GM04504 (cell line): ENCODE measurements at places on chromosomes 4 and X.

DNA sequence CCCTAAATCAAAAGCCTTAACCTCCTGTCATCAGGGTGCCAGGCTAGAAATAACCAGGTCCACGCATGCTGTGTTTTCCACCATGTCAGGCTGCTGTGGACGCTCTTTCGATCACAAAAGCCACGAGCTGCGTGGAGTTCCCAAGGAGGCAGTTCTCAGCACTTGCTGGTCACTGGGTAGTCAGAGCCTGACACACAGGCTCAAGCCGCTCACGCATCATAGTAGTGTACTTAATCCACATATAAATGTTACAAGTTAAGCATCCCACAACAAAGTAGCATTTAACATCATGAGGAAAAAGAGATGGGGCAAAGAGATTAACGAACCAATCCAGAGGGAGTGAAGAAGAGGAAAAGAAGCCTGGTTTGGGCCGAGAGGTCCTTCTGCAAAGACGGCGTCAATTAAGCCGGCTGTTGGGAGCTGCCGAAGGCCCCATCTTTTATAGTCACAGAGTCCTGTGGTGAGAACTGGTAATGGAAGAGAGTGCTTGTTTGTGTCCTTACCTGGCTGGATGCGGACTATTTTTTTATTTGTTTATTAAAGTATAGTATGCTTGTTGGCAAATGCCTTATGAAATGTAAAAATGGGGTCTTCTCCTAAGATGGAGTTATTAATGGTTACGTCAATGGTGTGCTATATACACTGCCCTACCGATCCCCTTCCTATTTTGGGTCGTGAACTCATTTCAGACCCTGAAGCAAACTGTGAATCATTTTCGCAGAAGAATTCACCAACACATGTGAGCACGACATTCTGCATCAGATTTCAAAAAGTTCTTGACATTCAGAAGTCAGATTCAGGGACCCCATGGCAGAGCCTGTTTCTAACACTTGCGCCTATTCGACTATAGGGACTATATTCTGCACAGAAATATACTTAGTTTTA is 675 bp downstream of the PRIMPOL start:
- peak; percentile 26 for DNase-seq

- DNase-seq = no peak
Observed at GRCh38 chr4:24470666-24471485, 113.5 kb downstream of the DHX15 start.

DNA sequence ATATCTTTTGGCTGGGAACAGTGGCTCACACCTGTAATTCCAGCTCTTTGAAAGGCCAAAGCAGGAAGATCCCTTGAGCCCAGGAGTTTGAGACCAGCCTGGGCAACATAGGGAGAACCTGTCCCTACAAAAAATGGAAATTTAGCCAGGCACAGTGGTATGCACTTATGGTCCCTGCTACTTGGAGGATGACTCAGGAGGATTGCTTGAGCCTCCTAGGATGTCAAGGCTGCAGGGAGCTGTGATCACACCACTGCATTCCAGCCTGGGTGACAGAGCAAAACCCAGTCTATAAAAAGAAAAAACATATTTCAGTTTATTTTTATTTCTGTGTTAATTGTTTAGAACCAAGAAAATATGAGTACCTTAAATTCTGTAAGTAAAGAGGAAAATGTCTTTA is 123.7 kb downstream of the CBR4 start:
- DNase-seq = no peak

- DNase-seq = no peak
Observed at GRCh38 chrX:24027985-24028384, 999 bp upstream of the KLHL15 start.

GRCh38 chr4:80613470-80613869 is 277.9 kb downstream of the CFAP299 start:
- DNase-seq = no peak

DNA sequence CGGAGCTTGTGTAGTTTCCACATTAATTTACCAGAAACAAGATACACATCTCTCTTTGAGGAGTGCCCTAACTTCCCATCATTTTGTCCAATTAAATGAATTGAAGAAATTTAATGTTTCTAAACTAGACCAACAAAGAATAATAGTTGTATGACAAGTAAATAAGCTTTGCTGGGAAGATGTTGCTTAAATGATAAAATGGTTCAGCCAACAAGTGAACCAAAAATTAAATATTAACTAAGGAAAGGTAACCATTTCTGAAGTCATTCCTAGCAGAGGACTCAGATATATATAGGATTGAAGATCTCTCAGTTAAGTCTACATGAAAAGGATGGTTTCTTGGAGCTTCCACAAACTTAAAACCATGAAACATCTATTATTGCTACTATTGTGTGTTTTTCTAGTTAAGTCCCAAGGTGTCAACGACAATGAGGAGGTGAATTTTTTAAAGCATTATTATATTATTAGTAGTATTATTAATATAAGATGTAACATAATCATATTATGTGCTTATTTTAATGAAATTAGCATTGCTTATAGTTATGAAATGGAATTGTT is at the start of gene FGB:
Gene FGB (plus strand): TSS at position 315 of the 558 bp plus-strand sequence. CDS start 8 bp downstream, at position 323.
- no peak for DNase-seq

- no peak for DNase-seq
Observed at GRCh38 chr4:35934320-35934981, 309.9 kb downstream of the ARAP2 start.

DNA sequence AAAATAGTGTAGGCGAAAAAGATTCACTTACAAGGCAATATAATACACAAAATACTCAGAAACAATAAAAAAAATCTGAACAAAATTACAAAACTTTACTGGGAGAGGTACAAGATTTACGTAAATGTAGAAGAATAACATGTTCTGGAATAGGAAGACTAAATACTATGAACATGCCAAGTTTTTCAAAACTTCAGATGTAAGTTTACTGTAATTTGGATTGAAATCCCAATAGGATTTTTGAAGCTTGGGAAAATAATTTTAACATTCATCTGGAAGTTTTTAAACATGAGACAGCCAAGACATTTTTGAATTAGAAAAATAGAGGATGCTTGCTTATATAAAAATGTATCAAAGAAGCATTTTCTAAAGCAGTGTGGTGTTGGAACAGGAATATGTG is 30.5 kb upstream of the CT83 start:
- no peak for DNase-seq

DNA sequence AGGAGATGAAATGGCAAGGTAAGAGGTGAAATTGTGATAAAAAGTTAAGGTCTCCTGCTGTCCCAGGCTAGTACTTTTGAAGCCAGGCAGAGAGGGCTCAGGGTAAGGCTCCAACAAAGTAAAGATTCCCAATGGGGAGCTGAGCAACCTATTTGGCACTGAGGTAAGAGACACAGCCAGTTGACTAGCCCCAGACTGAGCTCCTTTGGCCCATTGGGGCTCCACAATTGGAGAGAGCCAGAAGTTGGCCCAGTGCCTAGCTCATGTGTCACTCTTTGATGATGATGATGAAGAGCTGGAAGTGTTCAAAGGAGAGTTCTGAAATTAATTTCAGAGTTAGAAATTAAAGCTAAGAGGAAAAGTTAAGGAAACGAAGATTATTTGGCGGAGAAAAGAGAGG is 94.6 kb downstream of the RLIM start:
- DNase-seq = no peak

GRCh38 chrX:129634541-129634940 is 20.2 kb downstream of the APLN start:
- DNase-seq = no peak

DNA sequence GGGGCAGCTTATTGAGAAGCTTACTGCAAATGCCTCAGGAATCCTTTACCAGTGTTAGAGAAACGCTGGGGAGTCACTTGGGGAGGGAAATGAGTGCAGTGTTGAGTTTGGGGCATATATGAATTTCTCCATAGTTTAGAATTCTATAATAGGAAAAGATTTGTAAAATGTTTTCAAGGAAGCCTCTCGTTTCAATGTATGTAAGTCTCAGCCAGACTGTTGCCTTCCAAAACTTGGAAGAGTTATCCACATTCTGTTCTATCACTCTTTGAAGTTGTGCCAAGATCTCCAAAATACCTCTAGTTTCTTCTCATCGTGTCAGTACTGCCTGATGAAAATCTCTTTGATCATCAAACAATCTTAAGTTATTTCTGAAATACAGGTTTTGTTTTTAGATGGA is 565 bp upstream of the LRCH2 start:
- DNase-seq = no peak

DNA sequence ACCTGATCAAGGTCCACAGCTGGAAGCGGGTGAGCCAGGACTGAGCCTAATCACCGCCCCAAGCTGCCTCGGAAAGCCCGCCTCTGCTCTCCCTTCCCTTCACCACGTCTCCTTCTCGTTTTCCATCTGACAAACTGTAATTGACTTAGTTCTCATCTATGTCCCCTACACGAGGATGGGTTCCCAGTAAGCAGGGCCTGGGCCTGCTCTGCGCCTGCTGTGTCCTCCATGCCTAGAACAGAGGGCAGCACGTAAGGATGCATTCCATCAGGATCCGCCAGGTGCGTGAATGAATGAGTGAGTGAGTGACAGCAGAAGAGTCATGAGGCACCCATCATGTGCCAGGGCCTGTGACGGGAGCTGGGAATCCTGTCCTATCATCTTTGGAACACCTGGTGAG is 86.7 kb downstream of the JAKMIP1 start:
- DNase-seq = no peak

GRCh38 chrX:66015152-66015831 is 24.6 kb downstream of the VSIG4 start:
- no peak for DNase-seq

DNA sequence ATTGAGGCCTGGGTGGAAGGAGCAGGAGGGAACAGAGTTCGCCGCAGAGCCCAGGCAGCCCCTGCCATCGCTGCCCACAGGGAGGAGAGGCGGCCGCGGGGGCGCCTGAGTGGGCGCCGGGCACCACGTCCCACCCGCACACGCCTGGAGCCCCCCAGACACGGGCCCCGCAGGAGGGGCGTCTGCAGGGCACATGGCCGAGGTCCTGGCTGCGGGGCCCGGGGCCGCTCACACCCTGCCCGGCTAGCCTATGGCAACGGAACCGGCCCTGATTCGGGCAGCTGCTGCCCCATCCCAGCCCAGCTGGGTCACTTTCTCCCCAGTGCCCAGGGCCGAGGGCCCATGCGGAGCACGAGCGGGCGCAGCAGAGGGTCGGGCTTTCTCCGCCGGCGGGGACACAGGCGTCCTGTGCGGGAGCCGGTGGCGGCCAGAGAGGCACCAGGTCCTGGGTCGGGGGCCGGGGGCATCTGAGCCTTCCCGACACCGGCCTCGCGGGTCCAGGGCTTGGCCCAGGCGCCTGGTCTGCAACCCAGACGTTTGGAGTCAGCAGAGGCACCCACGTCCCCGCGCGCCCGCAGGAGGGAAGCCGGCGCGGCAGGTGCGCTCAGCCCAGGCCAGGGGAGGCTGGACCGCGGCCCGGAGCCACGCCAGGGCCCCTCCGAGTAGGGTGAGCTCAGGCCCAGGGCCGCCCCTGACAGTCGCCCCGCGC is 91.2 kb downstream of the FAM53A start:
- no peak for DNase-seq

- no peak for DNase-seq
Observed at GRCh38 chr4:62320612-62321011, 1120.5 kb downstream of the ADGRL3 start.

DNA sequence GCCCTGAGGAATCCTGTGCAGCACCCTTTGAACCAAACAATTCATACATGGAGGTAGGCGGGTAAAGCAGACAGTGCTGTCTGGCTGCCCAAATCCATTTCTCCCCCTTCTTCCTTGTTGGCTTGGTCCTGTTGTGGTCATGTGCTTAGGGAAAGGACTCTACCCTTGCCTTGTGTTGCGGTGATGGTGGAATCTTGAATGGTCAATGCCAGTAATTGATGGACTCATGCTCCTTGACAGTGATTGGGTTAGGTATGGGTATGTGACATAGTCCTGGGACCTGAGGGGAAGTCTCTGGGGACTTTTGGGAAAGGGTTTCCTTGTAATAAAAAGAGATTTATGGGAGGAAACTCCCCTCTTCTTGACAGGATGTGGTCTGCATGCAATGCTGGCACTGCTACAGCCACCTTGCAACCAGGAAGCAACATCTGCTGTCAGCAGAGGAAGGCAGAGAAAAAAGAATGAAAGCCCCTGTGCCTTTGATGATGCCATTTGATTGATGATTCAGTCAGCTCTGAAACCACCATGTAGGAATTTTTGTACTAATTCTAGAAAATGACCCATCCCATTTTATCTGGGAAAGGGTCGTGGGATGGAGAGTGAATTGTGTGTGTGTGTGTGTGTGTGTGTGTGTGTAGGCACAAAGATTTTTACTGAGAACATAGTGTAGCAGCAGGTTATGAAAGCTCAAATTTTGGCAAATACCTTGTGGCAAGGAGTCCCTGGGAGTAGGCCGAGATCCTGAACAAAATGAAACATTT is 30.0 kb upstream of the HUWE1 start:
- DNase-seq = peak; percentile 3

DNA sequence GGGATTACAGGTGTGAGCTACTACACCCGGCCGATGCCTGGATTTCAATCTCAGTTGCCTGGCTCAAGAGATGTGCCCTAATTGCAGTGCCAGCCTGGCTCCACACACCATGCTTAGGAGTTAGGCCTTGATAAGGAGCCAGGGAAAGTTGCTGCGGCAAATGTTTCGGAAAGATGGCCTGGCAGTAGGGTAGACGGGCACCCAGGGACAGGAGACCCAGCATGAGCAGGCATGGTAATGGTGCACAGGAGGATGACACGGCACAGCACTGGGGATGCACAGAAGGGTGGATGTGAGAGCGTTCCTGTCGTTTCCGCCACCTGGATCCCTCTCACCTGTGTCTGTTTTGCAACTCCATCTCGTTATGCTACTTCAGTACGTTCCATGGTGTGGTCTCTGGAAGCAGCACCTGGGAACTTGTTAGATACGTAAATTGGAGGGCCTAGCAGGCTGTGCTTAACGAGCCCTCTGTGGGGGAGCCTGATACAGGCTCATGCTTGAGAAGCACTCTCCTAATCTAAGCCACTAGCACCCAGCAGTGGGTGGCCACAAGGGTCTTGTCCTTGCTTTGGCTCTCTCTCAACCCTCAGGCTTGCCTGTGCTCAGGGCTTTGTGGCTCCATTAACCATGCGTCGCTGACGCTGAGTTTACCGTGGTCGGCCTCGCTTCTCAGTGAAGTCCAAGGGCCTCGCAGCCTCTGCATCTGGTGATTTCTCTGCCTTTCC is 20.3 kb downstream of the RNF4 start:
- DNase-seq = no peak

DNA sequence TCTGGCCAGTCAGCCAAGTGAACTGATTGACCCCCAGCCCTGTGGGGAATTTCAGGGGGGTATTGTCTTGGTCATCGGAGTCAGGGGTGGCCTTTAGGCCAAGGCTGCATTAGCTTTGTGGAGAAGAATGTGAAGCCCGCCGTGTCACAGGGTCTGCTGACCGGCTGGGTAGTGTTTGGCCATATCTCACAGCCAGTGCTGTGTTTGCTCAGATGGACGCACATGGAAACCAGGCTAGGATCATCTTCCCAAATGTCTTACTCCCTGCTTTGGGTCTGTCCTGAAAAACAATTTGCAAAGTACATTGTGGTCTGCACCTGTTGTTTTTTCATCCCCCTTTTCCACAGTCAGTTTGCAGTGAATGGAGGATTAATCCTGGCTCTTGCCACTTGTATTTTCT is 13.0 kb downstream of the TMEM164 start:
- no peak for DNase-seq

- no peak for DNase-seq
Observed at GRCh38 chrX:132961511-132961910, 3.1 kb upstream of the HS6ST2 start.
